ENCODE measurements at places on chromosomes 6 and 20.

DNA sequence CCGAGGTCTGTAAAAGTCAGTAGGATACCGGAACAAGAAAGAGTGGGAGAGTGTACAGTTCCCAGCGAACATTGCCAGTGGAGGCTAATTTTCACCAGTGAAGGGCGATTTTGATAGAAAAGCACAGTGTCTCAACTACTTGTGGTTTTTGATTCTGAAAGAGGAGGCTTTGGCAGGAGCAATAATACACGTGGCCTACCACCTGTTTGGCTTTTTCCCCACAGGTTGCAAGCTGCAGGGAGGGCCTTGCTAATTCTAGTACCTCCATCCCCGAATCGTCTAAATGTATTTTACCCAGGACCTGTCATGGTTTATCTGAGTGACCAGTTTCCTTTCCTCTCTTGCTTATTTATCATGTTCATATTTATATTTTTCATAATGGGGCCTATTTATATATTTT, 3.3 kb upstream of the EFCAB8 start:
- no peak for DNase-seq

DNA sequence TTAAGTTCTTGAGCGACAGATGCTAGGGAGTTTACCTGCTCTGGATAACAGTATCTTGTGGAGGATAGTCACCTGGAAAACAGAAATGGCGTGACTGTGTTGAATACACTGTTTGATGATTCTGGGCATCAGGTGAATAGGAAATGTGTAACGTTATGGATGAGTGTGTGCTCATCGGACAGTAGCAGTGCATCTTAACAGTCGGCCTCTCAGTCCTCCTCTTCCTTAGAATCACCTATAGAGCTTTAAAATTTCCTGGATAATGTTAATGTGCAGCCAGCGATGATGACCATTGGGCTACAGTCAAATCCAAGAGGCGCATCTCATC, 217.7 kb downstream of the OR2B2 start:
- DNase-seq = no peak

- no peak for DNase-seq
Measured at GRCh38 chr6:17169291-17169690, 67.4 kb downstream of the STMND1 start.

DNA sequence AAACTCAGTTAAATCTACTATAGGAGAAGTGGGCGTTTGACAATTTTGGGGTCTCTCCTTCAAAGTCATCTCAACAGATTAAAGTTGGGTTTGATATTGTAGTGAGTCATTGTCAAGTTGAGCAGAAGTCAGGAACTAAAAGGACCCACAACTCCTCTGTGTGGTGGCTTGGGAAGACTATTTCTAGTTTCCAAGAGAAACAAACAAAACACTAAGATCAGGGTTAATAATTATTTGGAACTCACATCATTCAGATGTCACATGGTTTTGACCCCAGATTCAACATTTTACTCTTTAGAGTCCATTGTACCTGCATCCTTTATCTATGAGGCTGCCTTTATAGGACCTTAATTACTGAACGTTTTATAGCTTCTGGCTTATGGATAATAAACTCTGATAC, 45.3 kb upstream of the TINAG start:
- DNase-seq = no peak

DNA sequence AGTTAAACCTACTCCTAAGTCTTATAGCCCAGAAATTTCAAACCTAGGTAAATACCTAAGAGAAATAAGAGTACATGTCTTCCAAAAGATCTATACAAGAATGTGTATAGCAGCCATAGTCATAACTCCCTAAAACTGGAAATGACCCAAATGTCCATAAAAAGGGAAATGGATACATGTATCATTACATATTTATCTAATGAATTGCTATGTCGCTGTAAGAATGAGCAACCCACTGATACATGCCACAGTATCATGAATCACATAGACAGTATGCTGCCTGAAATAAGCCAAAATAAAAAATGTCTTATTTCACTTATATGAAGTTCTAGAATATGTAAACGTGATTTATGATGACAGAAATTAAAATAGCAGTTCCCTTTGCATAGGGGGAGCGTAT, 679.5 kb downstream of the MAFB start:
- DNase-seq = no peak

DNA sequence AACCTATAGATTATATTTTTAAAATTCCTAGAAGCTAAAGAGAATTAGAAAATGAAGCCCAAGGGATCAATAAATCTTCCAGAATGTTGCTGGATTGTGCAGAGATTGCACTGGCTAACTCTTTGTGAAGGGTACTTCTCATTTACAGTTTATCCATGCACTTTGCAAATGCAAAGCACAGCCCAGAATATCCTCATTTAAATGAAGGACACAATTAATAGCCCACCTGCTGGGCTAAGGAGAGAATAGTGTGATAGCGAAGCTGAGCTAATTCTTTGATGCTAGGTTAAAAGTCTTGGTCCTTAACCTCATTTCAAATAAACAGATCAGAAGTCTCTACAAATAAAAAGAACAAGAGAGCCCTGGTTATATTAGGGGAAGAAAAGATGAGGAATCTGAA, 72.5 kb downstream of the SMPDL3A start:
- no peak for DNase-seq

GRCh38 chr6:31174378-31174777, 3.9 kb upstream of the POU5F1 start:
- DNase-seq = no peak

DNA sequence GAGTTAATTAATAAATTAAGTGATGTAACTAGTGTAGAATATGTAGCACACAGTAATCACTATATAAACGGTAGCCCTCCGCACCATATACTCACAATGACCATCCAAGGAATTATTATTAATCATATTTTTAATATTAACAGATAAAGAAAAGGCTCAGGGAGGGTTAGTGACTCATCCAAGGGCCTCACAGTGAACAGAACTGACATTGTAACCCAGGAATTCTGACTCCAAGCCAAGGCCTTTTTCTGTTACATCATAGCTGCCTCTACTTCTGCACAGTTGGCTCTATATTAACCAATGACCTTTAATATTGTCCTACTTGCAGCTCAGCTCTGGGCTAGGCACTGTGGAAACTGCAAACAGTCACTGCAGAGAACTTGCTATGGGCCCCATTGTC, 117.5 kb upstream of the SIRPG start:
- DNase-seq = no peak

DNA sequence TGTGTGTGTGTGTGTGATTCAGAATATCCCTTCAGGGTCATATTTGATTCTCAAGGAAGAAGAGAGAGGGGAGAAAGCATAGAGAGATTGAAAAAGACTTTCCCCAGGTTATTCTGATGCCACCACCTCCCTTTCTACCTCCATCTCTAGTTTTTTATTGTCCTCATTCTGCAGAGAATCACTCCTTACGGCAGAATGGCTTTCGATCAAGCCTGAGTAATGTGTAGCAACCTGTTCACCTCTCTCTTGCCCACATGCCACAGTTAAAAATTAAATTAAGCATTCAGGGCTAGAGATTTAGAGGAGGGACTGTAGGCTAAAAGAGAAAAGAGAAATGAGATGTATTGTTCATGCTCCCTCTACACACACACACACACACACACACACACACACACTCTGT, 18.1 kb downstream of the KLHL32 start:
- no peak for DNase-seq
